ENCODE measurements at places on chromosomes 6 and 20.

- DNase-seq = no peak
Observed at GRCh38 chr6:156807795-156808194, 30.6 kb downstream of the ARID1B start.

DNA sequence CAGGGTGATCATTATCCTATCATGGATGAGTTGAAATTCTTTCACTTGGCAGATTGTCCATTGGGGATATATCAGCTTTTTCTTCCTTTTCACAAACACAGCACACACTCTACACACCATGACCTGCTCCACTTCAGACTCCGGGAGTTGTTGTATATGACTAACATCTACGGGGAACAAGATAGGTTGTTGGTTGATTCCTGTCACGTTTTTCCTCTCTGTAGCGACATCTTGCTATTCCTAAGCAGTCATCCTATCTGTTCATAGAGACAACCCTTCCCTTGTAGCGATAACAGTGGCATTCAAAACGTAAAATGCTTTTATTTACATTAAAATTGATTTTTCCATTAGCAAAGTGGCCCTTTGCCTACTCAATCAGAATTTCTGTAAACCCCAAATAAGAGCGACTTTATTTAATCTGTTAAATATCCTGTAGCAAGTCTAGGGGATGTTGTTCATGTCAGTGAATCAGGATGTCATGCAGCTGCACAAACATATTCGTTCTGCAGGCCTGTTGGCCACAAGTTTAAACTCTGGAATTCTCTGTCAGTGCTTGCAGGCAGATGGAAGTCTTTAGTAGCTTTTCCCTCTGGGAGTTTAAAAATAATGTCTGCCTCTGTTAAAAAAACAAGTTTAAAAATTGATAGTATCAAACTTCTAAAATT is 23.1 kb downstream of the PHACTR2 start:
- DNase-seq = peak; percentile 64

DNA sequence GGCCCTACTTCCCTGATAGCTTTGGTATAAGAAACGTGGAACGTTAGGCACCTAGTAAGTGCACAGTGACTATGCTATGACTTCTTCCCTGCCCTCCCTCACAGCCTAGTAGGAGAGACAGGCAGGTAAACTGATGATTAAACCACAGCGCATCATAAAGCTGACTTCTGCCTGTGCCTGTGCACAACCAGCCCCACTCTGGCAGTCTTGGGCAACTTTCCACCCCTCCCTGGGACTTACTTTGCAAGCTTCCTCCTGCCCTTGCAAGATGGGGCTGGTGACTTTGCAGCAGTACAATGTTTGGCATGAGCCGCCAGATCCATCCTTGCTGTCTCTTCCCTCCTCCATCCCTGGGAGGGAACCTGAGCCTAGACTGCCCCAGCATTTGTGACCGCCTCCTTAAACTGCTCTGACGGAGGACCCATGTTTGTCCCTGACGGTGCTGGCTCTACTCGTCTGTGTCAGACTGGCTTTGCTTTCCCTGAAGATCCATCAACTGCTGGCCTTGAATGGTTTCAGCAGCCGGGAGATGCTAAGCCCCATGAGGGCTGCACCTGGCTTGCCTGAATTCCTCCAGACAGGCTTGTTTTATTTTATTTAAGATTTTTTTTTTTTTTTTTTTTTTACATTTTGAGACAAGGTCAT is 36.1 kb downstream of the EFCAB8 start:
- no peak for DNase-seq

DNA sequence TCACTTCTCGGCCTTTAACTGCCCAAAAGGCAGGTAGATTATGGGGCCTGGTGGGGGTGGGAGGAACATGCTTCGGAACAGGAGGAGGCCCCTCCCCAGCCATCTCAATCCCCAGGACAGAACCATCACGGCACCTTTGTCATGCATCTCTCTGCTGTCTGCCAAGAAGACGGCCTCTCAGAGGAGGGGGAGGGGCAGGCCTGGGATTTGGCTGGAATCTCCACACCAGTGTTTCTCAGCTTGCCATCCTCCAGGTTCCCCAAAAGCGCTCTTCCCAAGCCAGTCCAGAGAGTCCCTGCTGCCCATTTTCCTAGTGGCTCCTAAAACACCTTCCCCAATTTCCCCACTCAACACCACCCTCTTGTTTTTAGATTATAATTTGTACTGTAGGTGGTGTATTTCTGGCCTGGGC is 2.5 kb upstream of the POU5F1 start:
- DNase-seq = no peak

- peak; percentile 64 for DNase-seq
Observed at GRCh38 chr6:15389765-15390723, 144.2 kb downstream of the JARID2 start.

DNA sequence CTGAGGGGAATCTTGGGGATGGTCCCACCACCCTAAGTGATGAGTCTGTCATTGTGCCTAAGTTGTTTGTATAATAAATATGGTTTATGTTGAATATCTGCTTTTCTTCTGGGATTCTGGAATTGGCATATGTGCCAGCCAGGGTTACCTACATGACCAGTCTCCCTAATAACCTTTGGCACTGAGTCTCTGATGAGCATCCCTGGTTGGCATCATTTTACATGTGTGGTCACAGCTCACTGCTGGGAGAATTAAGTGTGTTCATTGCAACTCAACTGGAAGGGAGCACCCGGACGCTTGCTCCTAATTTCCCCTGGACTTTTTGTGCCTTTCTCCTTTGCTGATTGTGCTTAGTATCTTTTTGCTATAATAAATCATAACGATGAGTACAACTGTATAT is 8.1 kb downstream of the SMAP1 start:
- DNase-seq = no peak

DNA sequence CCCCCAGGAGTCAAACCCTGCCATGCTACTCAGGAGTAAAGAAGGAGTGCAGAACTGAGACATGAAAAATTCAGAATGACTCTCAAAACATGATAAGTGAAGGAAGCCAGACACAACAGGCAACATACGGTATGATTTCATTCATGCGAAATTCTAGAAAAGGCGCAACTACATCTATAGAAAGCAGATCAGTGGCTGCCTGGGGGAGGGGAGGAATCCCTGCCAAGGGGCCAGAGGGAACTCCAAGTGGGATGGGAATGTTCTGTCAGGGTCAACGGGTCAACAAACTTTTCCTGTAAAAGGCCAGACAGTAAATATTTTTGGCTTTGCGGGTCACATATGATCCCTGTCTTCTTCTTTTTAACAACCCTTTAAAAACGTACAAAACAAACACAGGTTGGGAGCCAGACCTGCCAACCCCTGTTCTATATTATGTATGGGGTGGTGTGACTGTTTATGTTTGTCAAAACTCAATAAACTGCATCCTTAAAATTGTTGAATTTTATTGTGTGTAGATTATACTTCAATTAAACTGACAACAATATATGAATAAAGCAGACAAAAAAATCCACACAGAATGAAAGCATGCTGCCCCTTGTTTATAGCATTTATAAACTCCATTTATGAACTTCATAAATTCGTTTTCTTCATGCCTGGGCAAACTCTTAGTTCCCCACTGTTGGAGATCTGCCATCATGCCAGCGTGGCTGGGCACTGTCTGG is 56.6 kb upstream of the TRAF3IP2 start:
- DNase-seq = no peak

DNA sequence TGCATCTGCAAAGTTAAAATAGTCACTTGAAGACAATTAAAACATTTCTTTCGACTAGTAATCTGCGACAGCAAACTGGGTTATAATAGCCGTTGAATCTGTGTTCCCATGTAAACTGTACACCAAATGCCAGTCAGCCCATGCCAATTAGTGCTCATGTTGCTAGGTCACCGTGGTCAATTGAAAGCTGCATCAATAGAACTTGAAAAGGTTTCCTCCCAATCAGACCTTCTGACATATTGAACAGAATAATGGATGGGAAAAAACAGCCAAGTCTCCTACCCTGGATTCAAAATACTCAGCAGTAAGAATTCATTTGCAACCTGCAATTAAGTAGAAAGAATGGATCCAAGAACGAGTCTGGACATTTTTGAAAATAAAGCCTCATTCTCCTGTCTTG is 11.2 kb downstream of the NKX2-4 start:
- DNase-seq = no peak

- no peak for DNase-seq
Observed at GRCh38 chr6:135664527-135664926, 167.0 kb upstream of the AHI1 start.

DNA sequence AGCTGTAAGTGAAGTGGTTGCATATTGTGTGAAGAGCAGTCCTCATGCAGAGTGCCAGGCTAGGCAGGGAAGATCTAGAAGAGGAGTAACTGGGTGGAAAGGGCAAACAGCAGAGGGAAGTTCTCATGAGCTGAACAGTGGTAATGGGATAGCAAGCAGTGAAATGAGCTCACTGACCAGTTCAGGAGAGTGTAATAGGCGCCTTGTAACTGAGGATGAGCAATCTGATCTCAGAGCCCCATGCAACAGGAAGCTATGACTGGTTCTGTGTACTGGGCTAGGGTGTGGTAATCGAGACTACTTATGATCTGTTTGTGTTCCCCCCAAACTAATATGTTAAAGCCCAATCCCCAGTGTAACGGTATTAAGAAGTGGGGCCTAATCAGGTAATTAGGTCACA is 98.6 kb downstream of the RFX6 start:
- no peak for DNase-seq

DNA sequence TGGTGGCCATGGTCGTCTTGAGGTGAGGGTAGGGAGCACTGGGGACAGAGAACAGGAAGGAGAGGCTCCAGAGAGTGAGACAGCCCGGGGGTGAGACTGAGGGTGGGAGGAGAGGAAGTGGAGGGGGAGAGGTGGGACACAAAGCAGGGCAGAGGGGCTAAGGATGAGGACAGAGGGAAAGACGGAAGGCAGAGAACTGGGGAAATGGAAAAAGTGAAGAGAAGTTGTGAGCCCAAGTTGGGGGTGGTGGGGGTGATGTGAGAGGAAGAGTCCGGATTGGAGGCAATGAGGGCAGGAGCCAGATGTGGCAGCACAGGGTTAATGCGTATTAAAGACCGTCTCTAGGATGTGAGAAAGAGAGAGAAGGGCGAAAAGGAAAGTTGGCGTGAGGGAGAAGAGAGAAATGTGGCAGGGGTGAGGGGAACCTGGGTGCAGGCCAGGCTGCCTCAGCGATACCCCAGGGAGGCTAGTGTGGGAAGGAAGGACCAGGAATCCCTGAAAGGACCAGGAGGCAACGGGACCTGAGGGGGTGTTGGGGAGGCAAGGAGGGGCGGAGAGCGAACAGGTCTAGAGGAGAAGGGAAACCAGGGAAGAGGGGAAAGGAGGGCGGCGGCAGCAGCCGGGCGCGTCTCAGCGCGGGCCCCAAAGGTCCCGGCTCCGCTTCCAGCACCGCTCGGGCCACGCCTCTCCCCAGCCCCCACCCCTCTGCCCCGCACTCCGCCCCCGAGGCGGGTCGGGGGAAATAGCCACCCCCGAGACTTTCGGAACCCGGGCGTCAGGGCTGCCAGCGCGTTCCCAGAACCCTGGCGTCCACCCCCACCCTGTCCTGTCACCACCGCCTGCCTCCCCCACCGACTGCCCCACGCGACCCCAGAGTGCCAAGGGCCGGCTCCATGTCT is at the start of gene PPP1R18:
PPP1R18 (minus strand) TSS at position 637 of the 899 bp plus-strand sequence; CDS start at position 10, 627 bp downstream.
- DNase-seq = peak; percentile 90

DNA sequence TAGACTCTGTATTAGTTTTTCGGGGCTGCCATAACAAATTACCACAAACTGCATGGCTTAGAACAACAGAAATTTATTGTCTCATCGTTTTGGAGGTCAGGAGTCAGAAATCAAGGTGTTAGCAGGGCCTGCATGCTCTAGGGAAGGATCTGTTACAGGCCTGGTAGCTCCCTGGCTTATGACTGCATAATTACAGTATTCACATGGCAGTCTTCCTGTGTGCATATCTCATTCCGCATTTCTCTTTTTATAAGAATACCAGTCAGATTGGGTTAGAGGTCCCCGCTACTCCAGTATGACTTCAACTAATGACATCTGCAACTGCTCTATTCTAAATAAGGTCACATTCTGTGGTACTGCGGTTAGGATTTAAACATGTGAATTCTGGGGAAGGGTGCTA is 59.3 kb upstream of the SLC2A12 start:
- no peak for DNase-seq

DNA sequence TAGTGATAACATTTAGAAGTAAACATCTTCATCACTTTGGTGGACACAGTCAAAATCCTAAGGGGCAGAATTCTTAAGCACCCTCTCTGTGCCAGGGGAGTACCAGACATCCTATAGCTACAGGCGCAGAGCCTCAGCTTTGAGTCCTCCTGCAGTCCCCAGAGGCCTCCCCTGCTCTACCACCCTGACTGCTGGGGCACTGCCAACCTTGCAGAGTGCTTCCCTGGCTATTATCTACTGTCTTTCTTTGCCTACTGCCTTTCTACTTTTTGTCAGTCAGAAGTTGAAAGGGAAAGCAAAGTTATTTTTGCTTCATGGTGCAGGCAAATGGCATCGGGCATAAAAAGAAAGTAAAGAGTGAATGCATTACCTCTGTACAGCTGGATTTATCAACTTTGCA is 80.1 kb downstream of the AIG1 start:
- no peak for DNase-seq

GRCh38 chr20:63163171-63163570 is 52.8 kb downstream of the YTHDF1 start:
- no peak for DNase-seq

DNA sequence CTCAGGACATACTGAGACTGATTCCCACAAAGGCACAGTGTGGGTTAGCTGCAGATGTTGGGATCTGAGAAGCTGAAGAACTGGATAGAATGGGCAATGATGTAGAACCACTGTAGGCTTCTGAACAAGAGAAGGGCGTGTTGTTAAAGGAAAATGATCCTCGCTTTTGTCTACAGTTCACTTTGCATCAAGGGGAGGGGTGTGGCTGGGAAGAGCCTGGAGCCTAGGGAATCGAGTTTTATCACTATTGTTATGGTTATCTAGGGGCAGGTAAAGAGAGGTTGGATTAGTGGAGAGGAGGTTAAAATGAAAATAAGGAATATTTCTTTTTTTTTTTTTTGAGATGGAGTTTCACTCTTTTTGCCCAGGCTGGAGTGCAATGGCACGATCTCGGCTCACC is 768.1 kb downstream of the KIF16B start:
- no peak for DNase-seq

GRCh38 chr6:165448210-165448609 is 138.8 kb upstream of the C6orf118 start:
- no peak for DNase-seq

DNA sequence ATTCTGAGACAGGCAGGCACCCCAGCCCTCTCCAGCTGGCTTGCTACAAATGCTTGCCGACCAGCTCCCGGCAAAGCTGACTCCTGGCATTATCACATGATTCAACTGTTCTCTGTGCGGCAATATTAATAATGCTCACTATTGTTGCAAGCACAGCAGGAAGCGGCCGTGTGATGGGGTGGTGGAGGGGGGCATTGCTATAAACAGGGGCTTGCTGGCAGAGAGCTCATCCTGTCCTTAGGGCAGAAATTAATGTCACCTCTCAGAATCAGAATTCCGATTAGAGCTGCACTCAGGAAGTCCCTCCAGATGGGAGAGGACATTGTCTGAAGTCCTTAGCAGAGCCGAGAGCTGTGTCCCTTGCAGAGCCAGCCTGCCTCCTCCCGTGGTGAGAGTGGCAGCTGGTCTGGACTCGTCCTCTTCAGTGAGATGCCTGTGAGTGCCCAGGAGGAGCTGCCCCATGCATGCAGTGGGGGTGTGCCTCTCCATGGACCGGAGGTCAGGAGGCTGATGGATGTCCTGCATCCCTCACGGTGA is 162.5 kb downstream of the CDH4 start:
- DNase-seq = no peak

- peak; percentile 41 for DNase-seq
Observed at GRCh38 chr6:6695625-6696276, 107.2 kb downstream of the LY86 start.

Measured in GM03348 (cell line).